ENCODE measurements at places on chromosomes 11 and 22. TPM values are rescaled to one million over a fixed set of nuclear protein-coding genes. Genes with fewer than 3 reads are reported as not detected.
A peak's percentile ranks its signal among the peaks of the same experiment; 100 is the strongest.

Gene TSGA10IP
- not detected for polyA plus RNA-seq

Gene DCHS1
- polyA plus RNA-seq = 6.3 TPM

DNA sequence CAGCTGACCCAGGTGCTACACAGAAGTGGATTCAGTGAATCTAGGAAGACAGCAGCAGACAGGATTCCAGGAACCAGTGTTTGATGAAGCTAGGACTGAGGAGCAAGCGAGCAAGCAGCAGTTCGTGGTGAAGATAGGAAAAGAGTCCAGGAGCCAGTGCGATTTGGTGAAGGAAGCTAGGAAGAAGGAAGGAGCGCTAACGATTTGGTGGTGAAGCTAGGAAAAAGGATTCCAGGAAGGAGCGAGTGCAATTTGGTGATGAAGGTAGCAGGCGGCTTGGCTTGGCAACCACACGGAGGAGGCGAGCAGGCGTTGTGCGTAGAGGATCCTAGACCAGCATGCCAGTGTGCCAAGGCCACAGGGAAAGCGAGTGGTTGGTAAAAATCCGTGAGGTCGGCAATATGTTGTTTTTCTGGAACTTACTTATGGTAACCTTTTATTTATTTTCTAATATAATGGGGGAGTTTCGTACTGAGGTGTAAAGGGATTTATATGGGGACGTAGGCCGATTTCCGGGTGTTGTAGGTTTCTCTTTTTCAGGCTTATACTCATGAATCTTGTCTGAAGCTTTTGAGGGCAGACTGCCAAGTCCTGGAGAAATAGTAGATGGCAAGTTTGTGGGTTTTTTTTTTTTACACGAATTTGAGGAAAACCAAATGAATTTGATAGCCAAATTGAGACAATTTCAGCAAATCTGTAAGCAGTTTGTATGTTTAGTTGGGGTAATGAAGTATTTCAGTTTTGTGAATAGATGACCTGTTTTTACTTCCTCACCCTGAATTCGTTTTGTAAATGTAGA, 1.7 kb downstream of the MALAT1 start:
- H3K4me3 ChIP-seq = peak overlapping the region; percentile 74
- H3K4me1 ChIP-seq = peaks cover 15% of the 10 kb centered on the region
- H3K27ac ChIP-seq = peak overlapping the region; percentile 99
- DNase-seq = peak; percentile 49
- H3K36me3 ChIP-seq = peaks cover 30% of the 10 kb centered on the region

Gene SORL1
- 13.5 TPM for polyA plus RNA-seq

DNA sequence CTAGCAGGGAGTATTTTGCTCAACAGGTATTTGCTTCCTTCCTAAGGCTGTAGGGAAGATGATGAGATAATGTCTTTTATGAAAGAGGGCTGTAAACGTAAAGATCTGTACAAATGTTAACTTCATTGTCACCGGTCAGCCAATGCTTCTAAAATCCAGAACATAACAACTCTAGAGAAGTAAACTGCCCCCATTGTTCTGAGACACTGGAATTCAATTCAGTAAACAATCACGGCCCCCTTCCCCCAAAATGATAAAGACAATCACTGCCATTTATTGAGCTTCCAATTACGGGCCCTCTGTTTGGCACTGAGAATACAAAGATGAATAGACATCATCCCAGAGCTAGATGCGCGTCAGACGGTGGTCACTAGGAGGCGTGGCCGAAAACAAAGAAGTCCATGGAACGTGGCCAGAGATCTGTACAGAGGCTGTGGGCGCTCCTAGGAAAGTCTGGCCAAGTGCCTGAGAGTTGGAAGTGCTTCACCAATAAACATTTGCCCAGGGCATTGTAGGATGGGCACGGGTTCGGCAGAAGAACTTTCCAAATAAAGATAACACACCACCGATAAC, 576 bp downstream of the TMEM258 start:
- H3K27me3 ChIP-seq = no peaks in the 10 kb centered on the region
- H3K4me1 ChIP-seq = peaks cover 14% of the 10 kb centered on the region
- DNase-seq = peak; percentile 93
- H3K4me3 ChIP-seq = peak overlapping the region; percentile 72

DNA sequence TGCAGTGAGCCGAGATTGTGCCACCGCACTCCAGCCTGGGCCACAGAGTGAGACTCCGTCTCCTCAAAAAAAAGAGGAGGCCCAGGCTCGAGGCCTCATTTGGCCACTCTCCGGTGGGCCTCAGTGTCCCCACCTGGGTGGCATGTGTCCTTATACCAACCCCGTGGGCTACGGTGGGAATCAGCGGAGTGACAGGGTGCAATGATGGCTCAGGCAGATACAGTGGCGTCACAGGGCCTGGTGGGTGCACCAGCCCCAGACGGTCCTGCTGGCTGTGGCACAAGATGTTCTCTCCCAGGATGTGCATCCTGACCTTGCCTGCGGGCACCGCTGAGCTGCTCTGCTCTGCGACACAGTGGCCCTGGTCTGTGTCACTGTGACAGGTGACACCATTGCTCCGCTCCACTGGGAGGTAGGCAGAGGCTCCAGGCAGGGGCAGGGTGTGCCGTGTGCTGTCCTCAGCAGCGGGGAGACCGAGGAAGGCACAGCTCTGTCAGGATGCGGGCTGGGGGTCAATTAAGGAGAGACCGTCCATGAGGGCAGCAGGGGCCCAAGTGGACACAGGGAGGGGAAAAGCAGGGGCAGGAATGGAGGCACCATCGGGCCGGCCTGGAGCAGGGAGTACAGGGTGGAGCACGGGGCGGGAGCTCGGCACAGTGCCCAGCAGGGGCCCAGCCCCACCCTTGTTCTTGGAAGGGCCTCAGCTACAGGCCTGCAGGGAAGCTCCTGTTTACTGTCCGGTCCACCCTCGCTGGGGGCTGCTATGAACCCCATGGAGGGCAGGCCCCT, 21.7 kb upstream of the TH start:
- H3K36me3 ChIP-seq = no peaks in the 10 kb centered on the region
- DNase-seq = no peak
- no peak overlapping the region for H3K4me3 ChIP-seq
- H3K27ac ChIP-seq = no peak overlapping the region

- no peaks in the 10 kb centered on the region for H3K36me3 ChIP-seq
- no peak overlapping the region for H3K27ac ChIP-seq
- no peak for DNase-seq
- no peaks in the 10 kb centered on the region for H3K4me1 ChIP-seq
- H3K27me3 ChIP-seq = peaks cover 2% of the 10 kb centered on the region
- H3K4me3 ChIP-seq = no peak overlapping the region
These were observed 576.5 kb upstream of the B3GAT1 start for GRCh38 chr11:134988495-134988894.

Gene FXYD2
- 93.8 TPM for polyA plus RNA-seq

Gene SLC29A2
- 27.1 TPM for polyA plus RNA-seq
